HT1080 (cell line): ENCODE measurements at places on chromosomes 2 and 18.

- no peak for DNase-seq
Measured at GRCh38 chr2:45606796-45607195, 4.3 kb downstream of the SRBD1 start.

- no peak for DNase-seq
Measured at GRCh38 chr18:59015531-59016152, 124.0 kb upstream of the SEC11C start.

DNA sequence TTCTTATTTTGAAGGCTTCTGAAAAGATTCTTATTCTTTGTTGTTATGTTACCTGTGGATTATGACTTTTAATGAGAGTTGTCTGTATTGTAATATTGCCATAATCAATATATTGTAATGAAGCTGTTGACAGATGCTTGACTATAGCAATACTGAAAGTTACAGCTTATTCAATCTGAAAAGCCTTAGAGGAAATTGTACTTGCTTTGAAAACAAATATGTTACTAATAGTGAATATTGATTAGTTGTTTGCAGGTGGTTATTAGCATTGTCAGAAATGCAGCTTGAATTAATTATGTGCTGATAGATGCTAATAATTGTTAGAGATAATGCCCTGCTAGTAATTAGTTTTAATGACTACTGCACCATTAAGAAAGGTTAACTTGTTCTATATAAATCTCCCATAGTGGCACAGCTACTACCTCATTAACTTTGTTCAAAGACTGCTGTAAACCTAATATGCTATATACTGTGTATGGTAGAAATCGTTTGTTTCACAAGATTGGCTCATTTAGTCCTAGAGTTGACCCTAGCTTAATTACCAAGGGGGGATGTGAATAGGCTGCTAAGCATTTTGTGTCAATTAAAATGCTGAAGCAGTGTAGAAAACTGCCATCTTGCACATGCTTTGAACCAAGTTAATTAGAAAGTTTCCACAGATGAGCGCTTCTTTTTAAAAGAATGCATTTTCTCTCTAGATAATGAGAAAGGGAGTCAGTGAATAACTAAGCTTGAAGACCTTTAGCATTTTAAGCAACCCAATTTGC, 30.5 kb downstream of the SLC39A10 start:
- DNase-seq: no peak

DNA sequence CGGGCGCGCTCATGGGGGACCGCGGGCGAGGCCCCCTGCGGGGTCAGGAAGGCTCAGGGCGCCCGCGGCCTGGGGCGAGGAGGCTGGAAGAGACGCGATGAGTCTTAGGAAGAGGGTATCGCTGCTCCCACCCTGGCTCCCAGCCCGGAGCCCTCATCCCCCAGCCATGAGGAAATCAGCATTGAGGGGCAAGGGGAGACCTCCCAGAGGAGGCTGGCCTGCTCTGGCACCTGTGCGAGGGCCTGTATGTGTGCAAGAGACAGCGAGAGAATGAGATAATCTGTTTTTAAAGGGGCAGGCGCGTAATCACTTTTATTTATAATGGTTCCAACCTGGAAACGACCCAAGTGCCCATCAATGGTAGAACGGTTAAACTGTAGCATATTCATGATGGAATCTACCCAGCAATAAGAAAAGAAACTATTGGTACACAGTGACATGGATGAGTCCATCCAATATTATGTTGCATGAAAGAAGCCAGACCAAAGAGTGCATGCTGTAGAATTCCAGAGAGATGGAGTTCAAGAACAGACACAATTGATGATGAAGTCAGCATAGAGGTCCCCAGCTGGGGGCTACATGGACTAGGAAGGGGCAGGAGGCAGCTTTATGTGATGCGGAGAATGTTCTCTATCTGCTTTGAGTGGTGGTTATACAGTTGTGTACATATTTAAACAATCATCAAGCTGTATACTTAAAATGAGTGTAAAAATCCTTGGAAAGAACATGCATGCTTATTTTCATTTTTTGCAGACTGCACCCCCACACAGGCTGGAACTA, 14.4 kb downstream of the FBXO41 start:
- DNase-seq: no peak

DNA sequence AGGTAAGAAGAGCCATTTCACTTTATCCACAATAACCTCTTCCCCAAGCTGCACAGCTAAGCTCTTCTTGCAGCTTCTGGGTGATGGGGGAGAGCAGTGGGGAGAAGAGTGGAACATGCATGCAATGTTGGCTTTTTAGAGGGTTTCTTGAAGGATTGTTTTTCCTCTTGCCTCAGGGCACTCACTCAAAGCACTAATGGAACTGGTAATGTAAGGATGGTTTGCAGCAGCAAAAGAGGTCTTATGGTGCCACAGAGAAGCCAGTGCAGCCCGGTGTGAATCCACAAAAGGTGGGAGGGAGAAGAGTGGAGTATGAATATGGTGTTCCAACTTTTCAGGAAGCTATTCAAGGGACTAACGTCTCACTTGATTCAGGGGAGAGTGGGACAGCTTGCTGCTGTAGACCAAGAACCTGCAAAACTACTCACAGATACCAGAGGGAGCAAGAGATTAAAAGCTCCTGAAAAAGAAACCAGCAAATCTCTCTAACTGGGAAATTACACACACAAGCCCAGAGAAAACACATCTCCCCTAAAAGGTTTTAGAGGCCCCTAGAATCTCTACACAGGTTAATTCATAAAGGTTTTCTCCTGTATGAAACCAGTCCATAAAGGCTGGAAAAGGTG, 116.4 kb downstream of the CHN1 start:
- no peak for DNase-seq

DNA sequence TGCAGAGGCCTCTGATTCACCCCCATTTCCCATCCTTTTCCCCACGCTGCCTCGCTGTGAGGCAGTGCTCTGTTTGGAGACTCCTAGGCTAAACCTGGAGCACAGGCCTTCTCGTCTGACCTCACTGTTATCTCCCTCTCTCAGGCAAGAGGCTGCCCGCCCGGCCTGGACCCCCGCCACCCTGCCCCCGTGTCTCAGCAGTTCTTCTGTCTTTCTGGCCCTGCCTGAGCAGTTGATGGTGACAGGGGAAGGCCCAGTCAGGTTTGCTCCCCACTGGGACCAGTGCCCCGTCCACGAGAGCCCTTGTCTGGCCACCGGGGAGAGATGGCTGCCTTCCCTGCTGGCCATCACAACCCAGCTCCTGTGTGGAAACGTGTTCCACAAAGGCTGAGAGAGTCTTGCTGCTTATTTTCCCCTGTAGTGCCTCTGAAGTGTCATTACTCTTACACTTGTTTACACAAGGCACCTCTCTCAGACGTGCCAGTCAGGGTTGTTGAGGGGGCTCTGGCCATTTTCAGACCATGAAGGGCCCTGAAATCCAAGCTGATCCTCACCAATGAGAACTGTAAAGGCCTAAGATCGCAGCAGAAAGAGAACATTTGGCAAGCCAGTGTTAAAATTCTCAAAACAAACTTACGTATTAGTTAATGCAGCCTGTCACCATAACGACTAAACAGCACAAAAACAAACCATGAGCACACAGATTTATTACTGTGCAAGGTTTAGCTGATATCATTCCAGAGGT, 210.9 kb downstream of the NDUFA10 start:
- no peak for DNase-seq

- DNase-seq: no peak
Measured at GRCh38 chr2:26682155-26682554, 10.4 kb upstream of the KCNK3 start.

- DNase-seq: no peak
Measured at GRCh38 chr2:173952267-173953046, 12.7 kb downstream of the SP3 start.

- DNase-seq: no peak
Measured at GRCh38 chr2:28991021-28991420, 9.9 kb downstream of the TOGARAM2 start.

DNA sequence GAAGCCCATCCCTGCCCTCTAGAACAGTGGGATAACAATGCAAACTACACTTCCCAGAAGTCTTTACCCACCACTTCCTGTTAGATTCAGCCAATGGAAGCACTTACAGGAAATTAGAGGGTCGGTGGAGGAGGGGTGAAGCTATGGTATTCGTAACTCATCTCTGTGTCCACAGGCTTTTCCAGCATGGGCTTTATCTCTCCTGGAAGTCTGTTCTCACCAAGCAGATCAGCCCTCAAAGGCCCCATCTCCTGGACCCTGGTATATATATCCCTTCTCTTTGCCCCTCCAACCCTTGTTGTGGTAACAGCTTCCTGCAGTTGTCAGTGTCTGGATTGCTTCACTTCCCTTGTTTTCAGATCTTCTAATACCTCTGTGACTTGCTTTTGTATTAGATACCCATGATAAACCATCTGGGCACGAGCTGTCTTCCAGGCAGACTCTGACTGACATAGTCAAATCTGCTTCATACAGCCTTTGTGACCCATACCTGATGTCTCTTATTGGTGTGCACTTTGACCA, 475.0 kb upstream of the POU3F3 start:
- DNase-seq: peak; percentile 36
